ENCODE measurements at places on chromosomes 7 and 10.

DNA sequence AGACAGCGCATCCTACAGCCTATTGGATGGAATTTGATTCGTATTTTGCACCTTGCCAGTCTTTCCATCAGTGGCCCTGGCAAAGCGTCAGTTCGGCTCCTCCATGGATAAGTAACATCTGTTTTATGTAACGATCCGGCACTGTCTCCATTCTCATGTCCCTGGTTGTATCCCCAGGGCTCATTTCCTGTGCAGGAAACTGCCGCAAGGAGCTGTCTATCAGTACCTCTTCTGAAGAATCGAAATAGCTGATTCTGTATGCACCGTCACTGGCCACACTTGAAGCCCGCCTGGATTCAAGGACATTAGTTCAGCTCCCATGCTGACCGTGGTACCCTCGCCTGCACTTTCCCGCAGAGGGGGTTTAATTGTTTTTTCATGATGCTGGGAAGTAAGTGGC, 53.1 kb upstream of the NPS start:
- no peak for DNase-seq

DNA sequence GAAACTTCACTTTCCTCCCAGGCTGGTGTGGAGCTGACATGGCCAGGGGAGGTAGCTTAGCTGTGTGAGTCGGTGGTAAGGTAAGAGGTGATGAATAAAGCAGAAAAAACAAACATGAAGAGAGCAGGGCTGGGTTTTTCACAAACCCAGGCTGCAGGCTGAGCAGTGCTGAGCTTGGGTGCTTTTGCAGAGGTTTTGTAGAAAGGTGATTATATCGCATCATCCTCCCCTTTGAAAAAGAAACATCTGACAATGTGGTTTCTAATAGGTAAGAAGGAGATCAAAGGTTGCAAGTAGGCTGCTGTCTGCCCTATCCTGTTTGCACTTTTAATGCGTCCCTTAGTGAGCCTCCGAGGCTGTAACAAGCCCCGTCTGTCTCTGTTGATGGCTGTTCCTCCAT, 69.6 kb upstream of the GRM8 start:
- DNase-seq = peak; percentile 23

- no peak for DNase-seq
Observed at GRCh38 chr7:111159426-111159825, 68.5 kb downstream of the LRRN3 start.

DNA sequence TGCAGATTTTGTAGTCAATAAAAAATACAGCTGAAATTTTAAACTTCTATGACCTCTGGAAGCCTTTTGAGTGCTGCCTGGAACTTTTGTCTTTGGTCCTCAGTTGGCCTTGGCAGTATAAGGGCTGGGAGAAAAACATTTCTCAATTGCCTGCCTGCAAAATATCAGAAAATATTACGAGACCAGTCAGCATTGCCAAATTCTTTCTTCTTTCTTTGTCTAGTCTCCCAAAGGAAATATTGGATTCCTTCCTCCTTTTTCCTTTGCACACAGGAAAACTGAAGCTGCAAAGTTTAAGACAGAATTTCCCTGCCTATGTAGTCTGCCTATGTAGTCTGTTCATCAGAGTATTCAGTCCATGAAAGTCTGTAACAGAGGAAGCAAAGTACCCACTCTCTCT, 95.9 kb downstream of the CHRM2 start:
- no peak for DNase-seq

DNA sequence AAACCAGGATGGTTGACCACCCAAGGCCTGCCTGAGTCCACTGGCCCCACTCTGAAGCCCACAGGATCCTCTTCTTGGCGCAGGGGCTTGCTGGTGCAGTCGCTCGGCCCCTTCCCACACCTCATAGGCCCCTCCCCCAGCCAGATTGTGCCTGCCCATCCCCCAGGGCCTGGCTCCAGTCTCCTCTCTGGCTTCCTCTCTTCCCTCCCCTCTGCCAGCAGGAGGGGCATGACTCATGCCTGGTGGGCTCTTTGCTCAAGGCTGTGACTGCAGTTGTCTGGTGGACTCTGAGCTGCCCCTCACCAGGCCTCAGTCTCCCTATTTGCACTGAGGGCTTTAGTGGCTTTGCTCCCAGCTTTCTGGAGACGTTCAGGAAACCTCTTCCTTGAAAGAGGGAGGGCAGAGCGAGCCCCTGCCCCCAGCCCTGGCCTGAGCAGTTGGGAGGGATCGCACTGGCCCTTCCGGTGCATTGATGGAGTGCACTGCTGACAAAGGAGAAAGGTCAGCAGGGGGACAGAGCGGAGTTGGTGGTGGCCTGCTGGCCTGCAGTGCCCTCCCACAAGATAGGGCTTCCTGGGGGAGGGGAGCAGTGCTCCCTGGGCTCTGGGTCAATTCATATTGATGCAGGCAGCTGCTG, 60.7 kb downstream of the ZMIZ1 start:
- DNase-seq = no peak

DNA sequence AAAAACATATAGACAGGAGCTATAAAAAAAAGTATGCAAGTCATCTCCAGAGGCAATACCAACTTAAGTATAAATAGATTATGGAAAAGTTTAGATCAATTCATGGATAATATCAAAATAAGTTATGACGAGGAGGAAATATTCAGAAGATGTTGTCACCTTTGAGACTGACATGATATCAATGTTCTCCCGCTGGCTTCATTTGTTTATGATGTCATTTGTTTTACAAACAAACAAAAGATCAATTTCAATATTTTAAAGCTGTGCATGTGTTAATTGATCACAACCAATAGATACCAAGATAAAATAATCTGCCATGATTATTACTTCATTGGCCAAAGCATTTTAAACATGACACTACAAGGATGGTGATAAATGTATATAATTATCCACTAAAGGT, 43.5 kb downstream of the SLC16A12 start:
- DNase-seq = no peak
